GM12878 (cell line): ENCODE measurements at places on chromosomes 1 and 21.

DNA sequence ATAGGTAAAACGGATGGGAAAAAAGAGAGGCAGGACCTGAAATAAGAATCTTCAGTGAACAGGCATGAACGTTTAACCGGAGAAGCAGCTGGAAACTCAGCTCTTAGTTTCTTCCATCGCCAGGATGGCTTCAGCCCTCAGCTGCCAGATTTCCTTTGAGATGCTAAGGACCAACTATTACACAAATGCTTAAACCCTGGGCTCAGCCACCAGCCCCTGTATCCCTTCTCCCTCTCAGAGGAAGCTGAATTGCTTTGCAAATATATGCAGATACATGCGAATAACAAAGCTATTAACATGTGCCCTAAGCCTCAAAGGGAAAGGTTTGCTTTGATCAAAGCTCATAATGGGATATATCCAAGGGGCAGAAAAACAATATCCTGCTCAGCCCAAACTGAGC is 515.1 kb downstream of the OMA1 start:
- DNase-seq: no peak

DNA sequence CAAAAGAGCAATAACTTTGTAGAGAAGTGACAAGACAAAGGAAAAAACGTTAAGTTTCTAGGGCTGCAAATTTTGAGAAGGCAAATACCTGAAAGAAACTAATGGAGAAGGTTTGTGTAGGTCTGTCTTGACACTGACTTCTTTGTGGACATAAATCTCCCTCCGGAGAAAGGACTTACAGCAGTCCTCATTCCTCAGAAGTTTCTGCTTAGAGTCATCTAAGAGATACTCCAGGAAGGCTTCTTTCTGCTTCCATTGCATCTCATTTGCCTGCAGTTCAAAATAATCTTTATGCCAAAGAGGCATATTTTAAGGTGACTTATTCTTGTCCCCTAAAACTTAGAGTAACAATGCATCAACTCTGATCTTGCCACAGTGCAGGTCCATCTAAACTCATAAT is 4.4 kb upstream of the C4BPB start:
- no peak for DNase-seq

- no peak for DNase-seq
Measured at GRCh38 chr1:210568631-210569030, 239.9 kb downstream of the HHAT start.

DNA sequence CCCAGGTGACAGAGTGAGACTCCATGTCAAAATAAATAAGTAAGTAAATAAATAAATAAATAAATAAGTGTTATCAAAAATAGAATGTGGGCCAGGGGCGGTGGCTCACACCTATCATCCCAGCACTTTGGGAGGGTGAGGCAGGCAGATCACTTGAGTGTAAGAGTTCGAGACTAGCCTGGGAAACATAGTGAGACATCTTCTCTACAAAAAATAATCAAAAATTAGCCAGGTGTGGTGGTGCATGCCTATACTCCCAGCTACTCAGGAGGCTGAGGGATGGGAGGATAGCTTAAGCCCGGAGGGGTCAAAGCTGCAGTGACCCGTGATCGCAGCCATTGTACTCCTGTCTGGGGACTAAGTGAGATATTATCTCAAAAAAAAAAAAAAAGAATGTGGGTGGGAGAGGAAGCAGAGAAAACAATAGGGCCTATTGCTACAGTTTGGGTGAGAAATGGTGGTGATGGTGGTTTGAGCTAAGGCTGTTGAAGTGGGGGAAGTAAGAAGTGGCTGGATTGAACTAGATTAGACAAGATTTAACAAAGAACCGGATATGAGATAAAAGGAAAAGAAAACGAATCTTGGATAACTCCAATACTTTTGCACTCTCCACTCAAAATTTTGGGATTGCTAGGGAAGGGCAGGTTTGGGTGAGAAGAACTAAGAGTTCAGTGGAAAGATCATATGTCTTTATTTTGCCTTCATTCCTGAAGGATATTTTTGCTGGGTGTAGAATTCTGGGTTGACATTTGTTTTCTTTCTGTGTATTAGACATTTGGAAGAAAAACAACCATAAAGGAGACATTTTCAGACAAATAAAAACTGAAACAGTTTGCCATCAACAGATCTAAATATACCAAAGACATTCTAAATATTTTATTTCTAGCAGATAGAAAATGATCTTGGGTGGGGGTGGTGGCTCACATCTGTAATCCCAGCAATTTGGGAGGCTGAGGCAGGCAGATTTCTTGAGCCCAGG is 57.1 kb upstream of the SPOCD1 start:
- DNase-seq: no peak

GRCh38 chr1:110200666-110201065 is 9.4 kb upstream of the KCNC4 start:
- no peak for DNase-seq

- DNase-seq: no peak
Measured at GRCh38 chr1:39422614-39423013, 68.8 kb upstream of the BMP8A start.

- peak; percentile 68 for DNase-seq
Measured at GRCh38 chr1:66445492-66446181, 88.3 kb upstream of the SGIP1 start.

DNA sequence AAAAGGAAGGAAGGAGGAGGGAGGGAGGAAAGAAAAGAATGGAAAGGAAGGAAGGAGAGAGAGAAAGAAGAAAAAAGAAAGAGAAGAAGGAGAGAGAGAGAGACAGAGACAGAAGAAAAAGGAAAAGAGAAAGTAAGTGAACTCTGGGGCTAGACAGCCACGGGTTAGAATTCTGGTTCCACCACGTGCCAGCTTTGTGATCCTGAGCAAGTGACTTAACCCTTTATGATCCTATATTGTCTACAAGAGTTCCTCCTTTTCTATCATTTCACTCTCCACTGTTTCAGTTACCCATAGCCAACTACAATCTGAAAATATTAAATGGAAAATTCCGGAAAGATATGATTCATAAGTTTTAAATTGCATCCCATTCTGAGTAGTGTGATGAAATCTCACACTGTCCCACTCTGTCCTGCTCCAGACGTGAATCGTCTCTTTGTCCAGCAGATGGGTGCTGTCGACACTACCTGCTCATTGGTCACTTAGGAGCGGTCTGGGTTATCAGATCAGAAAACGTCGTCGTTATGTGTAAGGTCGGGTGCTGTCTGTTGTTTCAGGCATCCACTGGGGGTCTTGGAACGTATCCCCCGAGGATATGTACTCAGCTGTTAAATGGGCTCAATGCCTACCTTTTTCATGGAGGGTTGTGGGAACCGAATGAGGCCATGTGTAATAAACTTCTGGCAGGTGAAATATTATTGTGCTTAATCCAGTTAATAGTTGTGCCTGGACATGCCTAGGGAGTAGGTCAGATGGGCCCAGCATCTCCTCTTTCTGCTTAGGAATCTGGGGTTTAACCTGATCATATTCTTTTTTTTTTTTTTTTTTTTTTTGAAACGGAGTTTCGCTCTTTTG is 19.1 kb downstream of the TMEM51 start:
- DNase-seq: no peak
